Stimulated activated CD4-positive, alpha-beta T cell treated with anti-CD3 and anti-CD28 coated beads, Interleukin-12 subunit alpha, Interleukin-12 subunit beta, amount 100 ng/mL, for 48 hours (primary cell): ENCODE measurements at places on chromosomes 6 and 20.

DNA sequence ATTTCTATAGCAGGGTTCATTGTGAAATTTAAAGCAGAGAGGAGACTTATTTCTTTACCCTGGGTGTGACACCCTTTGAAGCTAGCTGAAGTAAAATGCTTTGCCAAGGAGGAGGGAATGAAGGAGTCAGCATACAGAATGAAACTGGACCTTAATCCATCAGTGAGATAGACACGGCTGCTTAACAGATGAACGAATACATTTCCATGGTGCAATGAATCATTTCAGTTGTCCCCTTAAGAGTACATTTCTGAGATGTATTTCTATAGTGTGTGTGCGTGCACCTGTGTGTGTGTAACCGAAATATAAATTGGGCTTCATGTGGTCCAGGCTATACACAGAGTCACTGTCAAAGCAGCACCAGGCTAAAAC, 73.8 kb upstream of the CD93 start:
- no peak for DNase-seq

DNA sequence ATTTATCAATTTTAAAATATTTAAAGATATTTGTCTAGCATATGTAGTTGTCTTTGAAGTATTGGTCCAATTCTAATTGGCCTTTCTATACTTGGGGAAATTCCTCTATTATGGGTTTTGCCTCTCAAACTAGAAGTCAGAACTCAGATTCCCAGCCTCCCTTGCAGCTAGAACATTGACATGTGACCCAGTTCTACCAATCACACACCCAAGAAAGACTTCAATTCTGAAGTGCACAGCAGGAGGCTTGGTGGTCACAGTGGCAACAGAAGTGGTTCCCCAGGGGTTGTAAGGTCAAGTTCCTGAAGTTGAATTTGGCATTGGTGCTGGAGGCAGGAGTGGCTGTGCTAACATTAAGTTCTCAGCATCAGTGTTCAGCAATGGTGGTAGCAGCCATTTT, 14.8 kb upstream of the FKBP5 start:
- no peak for DNase-seq

- no peak for DNase-seq
These were observed 383.8 kb downstream of the TFAP2A start for GRCh38 chr6:10030942-10031537.

DNA sequence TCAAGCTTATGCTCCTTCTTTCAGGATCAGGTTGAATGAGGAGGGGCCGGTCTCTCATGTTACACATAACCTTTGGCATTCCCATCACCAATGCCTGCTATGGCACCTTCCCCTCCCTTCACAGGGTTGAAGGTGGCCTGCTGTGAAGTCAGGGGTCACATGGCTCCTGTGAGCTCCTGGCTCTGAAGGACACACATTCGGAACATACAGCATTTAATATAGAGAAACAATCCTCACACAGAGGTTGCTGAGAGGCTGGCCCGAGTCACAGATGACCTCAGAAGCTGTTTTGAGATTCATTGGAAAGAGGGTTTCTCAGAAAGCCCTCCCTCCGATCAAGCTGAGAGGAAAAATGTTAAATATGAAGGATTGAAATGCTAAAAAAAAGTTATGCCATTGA, 82.1 kb downstream of the PSMG4 start:
- DNase-seq, result no peak

DNA sequence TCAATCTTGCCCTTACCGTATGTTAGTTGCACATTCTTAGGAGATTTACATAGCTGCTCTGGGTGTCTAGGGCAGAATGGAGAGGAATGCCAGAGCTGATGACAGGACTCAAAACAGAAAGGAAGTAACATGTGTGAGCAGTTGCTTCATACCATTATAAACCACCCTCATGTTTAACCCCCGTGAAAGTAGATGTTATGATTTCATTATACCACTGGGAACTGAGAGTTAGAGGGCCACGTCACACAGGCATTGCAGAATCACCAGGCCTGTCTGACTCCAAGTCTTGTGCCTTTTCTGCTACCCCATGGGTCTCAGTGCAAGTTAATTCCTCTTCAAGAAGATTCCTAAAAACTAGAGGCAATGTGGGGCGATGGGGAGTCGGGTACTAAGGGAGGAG, 23.5 kb upstream of the SIM1 start:
- no peak for DNase-seq

DNA sequence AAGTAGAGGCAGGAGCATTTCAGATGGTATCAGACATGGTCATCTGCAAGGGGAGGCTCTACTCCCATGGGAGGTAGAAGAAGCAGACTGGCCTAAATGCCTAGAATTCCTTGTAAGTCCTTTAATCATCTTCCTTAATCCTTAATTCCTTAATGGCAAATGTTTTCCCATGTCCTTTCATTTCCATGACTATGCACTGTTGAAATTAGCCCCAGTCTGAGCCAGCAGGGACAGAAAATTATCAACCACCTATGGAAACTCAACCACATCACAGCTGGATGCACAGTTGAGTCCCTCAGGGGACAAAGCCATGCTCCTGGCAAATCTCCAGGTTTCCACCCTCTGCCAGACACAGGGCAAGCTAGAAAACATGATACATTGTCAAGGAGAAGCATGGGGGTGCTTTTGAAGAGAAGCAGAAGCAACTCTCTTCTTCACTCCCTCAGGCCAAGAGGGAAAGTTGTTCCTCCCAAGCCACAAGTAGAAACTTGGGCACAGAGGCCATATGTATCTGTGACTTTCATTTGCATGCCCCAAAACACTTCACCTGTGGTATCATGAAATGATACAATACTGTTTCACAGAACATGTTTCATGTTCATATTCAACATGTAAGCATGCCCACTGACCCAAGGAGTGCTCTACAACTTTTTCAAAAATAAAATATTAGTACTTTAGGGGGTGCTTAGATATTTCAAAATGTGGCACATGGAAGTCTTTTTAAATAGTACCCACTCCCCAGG, 683.6 kb downstream of the KIF16B start:
- DNase-seq, result no peak

GRCh38 chr6:95286874-95287273, 290.5 kb upstream of the MANEA start:
- no peak for DNase-seq

GRCh38 chr6:152356662-152357061, 280.5 kb downstream of the SYNE1 start:
- no peak for DNase-seq

- DNase-seq, result no peak
These were observed 146.6 kb upstream of the GLP1R start for GRCh38 chr6:38901802-38902522.

DNA sequence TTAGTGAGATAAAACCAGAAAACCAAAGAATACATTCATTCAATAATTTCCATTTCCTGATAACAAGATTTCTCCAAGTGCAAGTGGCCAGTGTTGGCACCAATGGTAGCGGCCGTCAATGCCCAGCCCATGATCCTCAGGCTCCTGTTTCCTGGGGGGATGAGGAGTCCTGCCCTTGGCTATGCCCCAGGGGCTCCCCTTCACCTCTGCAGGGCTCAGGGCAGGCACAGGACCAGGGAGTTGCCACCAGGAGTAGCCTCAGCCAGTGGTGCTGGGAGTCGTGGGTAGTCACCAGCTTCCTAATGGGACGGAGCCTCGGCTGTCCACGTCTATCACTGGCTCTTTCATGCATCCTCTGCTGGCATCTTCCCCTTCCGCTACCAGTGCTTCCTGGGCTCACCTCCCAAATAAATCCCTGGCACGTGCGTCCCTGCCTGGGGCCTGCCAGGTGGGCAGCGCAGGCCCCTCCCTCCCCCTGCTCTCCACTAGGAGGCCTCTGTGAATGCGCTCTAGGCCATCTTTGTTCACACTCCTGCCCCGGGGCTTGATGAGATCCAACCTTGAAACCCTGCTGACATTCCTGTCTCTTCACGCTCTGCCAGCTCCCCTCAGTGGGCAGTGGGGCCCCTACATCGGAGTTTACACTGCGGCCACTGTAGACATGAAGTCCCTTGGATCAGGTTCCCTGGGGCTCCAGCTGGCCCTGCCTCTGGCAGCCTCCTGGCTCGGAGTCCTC, 215.7 kb downstream of the SYNDIG1 start:
- no peak for DNase-seq

- DNase-seq, result no peak
These were observed 138.1 kb downstream of the RFPL4B start for GRCh38 chr6:112485120-112485826.

GRCh38 chr6:4362326-4362725, 227.0 kb upstream of the ECI2 start:
- no peak for DNase-seq

DNA sequence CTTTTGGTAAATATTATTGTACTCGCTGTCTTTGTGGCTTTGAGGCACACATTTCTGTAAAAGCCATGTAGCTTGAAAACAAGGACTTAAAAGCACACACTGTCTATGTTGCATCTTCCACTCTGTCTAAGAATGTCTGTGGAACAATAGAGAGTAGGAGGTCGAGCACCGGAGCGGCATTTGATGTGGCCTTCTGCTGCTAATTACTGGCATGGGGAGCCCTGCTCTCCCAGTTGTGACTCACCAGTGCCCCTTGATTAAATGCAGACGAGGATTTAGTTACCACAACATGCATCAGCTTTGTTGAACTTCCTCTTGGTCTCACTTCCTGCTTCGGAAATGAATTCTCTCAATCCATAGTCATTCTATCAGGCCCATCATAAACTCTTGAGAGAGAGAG, 680.7 kb upstream of the SLC35B3 start:
- no peak for DNase-seq

DNA sequence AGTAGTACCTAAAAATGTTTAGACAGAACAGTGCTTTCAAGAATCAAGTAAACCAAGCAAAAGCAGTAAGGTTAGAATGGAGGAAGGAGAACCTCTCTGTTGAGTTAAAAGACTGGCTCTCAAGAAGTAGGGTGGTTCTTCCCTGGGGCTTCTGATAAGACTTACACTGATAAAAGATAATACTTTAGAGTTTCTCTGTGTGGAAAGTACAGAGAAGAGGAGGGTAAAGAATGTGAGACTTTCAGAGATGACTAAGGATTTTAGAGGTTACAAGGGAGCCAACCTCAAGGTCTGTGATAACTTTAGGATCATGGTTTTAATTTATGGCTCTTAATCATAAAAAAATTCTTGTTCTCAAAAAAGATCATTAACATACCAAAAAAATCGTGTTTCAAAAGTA, 30.9 kb upstream of the ALDH8A1 start:
- no peak for DNase-seq

- DNase-seq, result no peak
These were observed 78.4 kb downstream of the HDGFL1 start for GRCh38 chr6:22647719-22648118.

- no peak for DNase-seq
These were observed 30.2 kb downstream of the MBOAT1 start for GRCh38 chr6:20182069-20182468.

- no peak for DNase-seq
These were observed 53.0 kb upstream of the MLIP start for GRCh38 chr6:54058236-54058635.

GRCh38 chr6:124924333-124924759, 37.9 kb upstream of the RNF217 start:
- DNase-seq, result no peak

GRCh38 chr6:139903411-139904157, 529.1 kb upstream of the CITED2 start:
- DNase-seq, result no peak

DNA sequence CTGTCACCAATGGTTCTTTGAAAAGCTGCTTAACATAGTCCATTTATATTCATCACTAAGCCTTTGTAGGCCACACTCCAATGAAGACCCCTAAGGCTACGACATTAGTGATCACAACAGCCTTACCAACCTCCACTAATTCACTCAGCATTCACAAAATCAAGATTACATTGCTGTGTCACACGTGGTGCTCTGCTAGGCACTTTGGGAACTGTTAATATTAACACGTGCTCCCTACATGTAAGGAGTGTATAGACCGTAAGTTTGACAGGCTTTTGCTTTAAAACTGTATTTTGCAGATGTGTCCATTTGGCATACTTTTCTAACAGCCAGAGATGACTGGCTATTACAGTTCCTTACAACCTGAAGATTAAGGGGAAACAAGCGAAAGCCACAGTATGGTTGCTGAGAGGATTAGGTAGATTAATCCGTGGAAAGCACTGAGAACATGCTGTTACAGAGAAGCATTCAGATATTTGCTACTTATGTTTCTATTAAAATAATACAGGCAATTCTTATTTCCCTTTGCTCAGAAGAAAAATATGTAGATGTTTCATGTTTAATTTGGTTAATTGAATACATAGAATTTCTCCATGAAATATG, 69.7 kb downstream of the SAMD3 start:
- DNase-seq, result no peak

DNA sequence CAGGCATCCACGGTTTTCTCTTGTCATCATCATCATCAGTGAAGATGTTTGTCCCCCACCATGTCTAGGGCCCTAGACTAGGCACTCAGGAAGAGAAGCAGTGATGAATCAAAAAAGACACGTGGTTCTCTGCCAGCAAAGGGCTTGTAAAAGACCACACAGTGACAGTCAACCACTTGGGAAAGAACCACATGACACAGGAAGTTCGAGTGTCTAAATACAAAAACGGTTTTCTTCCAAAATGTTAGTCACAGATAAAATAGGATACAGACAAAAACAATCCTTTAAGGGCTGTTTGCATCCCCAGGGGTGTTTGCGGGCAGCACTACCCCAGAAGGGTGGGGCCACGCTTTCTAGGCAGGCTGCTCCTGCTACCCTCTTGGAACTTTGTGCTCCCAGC, 356.8 kb upstream of the AGPAT4 start:
- DNase-seq, result no peak

- DNase-seq, result no peak
These were observed 10.7 kb downstream of the AHCY start for GRCh38 chr20:34292496-34292895.

- DNase-seq, result no peak
These were observed 64.3 kb downstream of the TTI1 start for GRCh38 chr20:37968841-37969401.

GRCh38 chr6:109236115-109237076, 141.1 kb downstream of the CEP57L1 start:
- DNase-seq, result no peak

DNA sequence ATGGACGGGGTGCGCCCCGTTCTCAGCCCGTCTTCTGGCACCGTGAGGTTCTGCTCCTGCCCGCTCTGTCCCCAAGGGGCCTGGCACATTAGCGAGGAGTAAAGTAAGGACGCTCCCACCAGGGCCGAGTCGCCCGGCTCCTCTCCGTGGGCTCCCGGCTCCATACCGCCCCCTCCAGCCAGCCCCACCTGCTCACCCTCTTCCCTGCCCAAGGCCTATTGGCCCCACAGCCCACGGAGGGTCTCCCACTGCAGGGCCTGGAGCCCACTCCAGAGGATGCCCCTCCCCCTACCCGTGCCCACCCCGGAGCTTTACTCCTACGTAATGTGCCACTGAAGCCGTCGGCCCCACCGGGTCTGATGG, 47.5 kb upstream of the CHRNA4 start:
- DNase-seq, result no peak

GRCh38 chr6:146857980-146858347, 259.2 kb downstream of the ADGB start:
- no peak for DNase-seq

DNA sequence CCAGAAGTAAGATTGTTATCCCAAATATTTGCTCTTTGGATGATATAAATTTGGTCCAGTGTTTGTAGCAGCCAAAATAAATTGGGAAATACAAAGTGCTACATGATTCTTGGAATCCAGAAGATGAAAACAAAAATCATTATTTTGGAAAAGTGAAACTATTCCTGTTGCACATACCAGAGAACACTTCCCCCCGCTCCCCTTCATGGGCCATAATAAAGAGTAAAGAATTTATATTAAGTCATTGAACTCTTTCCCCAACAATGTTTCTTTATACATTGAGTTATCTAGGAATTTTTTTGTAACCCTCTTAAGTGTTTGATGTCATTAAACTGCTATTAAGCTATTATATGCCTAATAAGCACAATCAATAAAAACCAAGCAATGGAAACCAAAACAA, 490.4 kb upstream of the HS3ST5 start:
- no peak for DNase-seq
